ENCODE measurements at places on chromosomes 6 and 20. TPM values are rescaled to one million over a fixed set of nuclear protein-coding genes. Genes with fewer than 3 reads are reported as not detected.

IBTK gene
- 93.4 TPM for total RNA-seq

STAU1 gene
- 33.9 TPM for total RNA-seq

SS18L1 gene
- 23.9 TPM for total RNA-seq

TGM3 gene
- not detected for total RNA-seq

GNMT gene
- 0.45 TPM for total RNA-seq

ENPP3 gene
- 0.45 TPM for total RNA-seq

HLA-DOA gene
- 0.58 TPM for total RNA-seq

- H3K27me3 ChIP-seq = no peaks in the 10 kb centered on the region
- peak overlapping the region; percentile 40 for H3K27ac ChIP-seq
- H3K4me1 ChIP-seq = peaks cover 62% of the 10 kb centered on the region
- DNase-seq = peak; percentile 69
Measured at GRCh38 chr6:43668151-43669028, 19.2 kb downstream of the MRPS18A start.

- H3K27me3 ChIP-seq = no peaks in the 10 kb centered on the region
- no peaks in the 10 kb centered on the region for H3K36me3 ChIP-seq
- peaks cover 24% of the 10 kb centered on the region for H3K4me1 ChIP-seq
- DNase-seq = no peak
Measured at GRCh38 chr6:134245706-134246105, 72.2 kb downstream of the SGK1 start.

GRCh38 chr20:17485017-17485416 lies 46.2 kb downstream of the BFSP1 start:
- H3K36me3 ChIP-seq = no peaks in the 10 kb centered on the region
- H3K27ac ChIP-seq = no peak overlapping the region
- no peaks in the 10 kb centered on the region for H3K27me3 ChIP-seq

DNA sequence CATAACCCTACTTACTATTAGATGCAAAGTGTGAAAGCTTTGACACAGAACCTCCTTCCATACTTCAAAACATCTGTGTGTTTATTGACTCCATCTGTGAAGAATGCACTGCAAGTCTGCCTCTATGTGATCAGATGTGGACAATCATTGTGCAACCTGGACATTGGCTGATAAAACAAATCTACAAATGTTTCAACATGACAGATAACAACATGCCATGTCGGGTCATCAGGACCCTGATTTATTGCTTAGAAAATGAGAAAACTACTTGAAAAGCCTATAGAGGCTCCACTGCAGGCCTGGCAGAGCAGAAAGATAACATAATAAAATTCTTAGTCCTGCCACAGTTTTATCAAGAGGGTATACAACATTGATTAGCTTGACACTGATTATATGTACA lies 1286.4 kb downstream of the GRIK2 start:
- H3K36me3 ChIP-seq = no peaks in the 10 kb centered on the region
- no peak overlapping the region for H3K4me3 ChIP-seq
- H3K4me1 ChIP-seq = no peaks in the 10 kb centered on the region
- DNase-seq = no peak
- no peak overlapping the region for H3K27ac ChIP-seq

DNA sequence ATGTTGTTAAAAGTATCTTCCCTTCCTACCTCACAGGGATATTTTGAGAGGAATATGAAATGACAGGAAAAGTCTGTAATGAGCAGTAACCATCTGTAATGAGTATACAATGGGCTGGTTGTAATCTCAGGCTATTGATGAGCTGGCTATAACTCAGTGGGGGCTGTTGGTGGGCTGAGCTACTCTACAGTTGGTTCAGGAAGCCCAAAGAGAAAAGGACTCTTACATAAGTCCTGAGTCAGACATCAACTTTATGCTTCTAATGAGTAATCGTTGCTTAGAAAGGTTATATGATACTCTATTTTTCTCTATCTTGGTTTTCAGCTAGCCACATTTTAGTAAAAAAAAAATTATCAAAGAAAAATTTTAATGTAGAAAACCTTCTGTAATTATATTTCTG lies 26.4 kb downstream of the ZNF391 start:
- no peaks in the 10 kb centered on the region for H3K4me1 ChIP-seq
- no peaks in the 10 kb centered on the region for H3K27me3 ChIP-seq
- no peak overlapping the region for H3K27ac ChIP-seq
- H3K4me3 ChIP-seq = no peak overlapping the region
- DNase-seq = no peak
- H3K36me3 ChIP-seq = no peaks in the 10 kb centered on the region

DNA sequence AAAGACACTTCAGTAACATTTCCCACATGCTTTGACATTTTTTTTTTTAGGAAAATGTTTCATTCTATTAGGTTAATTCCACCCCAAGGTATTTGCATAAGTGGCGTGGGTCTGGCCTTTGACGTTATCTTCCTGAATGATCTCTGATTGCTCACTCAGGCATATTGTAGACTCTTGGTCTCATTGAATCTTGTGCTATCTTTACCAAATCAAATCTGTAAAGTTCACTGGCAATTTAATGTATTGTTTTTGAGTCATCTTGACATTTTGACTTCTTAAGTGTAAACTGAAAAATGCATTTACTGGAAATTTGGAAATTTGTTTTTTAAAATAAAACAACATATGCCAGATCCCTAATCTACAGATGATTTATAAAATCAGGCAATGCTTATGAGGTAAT lies 16.0 kb upstream of the VIP start:
- H3K4me1 ChIP-seq = no peaks in the 10 kb centered on the region
- DNase-seq = no peak
- H3K36me3 ChIP-seq = no peaks in the 10 kb centered on the region
- no peaks in the 10 kb centered on the region for H3K27me3 ChIP-seq

DNA sequence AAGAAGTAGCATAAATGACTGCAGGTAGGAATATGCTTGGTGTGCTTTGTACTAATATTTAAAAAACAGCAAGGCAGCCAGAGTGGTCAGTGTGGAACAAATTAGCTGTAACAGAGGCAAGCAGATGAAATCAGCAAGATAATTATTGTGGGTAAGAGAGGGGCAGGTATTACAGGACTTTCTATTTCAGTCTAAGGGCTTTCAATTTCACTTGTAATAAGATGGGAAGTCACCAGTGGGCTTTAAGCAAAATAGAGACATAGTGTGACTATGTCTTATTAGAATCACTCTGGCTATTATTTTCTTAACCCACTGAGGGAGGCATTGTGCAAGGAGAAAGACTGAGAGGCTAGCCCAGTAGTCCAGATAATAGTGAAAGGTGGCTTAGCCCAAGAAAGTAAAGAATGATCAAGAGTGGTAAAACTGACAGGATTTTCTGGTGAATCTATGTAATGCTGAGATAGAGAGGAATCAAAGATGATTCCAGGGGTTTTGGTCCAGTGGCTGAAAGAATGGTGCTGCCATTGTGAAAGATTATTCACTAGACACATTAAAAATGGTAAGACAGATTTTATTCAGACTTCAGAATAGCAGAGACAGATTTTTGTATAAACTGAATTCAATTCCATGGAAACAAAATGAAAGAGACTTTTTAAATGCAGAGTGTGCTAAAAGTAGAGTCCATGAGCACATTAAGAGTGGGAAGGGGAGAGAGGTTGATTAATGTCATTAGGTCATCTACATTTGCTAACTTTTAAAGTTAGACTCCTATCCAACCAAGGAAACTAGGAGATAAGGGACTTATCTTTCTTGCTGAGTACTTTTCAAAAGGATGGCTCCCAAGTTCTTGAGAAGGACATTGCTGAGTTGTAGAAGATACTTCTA lies 1136.0 kb downstream of the HACE1 start:
- no peak overlapping the region for H3K4me3 ChIP-seq
- DNase-seq = no peak
- no peaks in the 10 kb centered on the region for H3K4me1 ChIP-seq
- no peaks in the 10 kb centered on the region for H3K36me3 ChIP-seq
- H3K27me3 ChIP-seq = no peaks in the 10 kb centered on the region

DNA sequence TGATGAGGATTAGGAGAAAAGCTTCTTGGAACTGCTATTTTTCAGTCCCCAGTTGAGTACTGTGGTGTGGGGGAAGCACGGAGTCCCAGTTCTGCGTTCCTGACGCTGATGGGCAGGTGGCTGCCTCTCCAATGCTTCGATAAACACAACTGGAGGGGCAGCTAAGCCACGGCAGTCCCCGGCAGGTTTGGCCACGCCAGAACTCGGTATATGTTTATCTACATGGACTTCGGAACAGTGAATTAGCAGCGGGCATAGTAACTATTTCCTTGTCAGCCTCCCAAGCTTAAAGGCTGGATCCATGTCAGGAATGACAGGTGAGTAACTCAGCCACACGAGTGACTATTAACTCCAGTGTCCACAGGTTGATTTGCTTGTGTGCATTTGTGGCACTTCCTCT lies 354.4 kb downstream of the ZFAND3 start:
- no peaks in the 10 kb centered on the region for H3K27me3 ChIP-seq
- DNase-seq = no peak
- H3K4me1 ChIP-seq = peaks cover 27% of the 10 kb centered on the region
- peaks cover 14% of the 10 kb centered on the region for H3K36me3 ChIP-seq
- no peak overlapping the region for H3K27ac ChIP-seq
- H3K4me3 ChIP-seq = no peak overlapping the region

DNA sequence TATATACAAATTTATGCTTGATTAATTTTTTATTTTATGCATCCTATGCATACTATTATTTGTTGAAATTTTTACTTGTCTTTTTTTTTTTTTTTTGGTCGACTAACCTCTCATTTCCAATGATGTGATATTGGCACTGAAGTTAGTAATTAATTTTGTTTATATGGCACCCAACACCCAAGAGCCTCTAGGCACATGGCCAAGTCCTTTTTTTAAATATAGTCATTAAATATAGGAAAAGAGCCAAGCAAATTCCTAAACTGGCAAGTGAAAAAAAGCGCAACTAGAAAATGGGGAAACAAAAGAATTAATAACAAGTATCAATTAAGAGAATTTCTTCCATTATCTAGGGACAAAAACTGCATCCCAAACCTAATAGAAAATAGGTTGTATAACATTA lies 85.5 kb upstream of the HS3ST5 start:
- no peak overlapping the region for H3K4me3 ChIP-seq
- no peaks in the 10 kb centered on the region for H3K27me3 ChIP-seq
- H3K4me1 ChIP-seq = no peaks in the 10 kb centered on the region
- DNase-seq = no peak

DNA sequence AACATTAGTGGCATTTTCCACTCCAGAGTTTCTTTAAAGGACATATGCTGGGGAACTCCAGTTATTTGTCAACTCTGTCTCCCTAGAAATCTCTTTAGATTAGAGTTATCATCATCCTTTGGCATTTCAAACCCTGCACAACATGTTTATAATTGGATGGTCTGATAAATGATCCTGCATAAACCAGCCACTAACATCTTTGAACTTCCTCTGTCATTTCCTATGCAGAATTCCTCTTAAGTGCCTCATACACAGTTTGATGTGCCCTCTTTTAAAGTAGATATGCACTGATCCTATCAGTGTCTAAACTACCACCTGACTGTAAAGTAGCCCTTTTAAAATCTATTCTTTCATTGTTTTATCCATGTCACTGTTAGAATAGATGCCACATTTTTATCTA lies 306.3 kb upstream of the IRAK1BP1 start:
- no peaks in the 10 kb centered on the region for H3K4me1 ChIP-seq
- no peak for DNase-seq
- no peaks in the 10 kb centered on the region for H3K27me3 ChIP-seq
- no peak overlapping the region for H3K27ac ChIP-seq
- H3K36me3 ChIP-seq = no peaks in the 10 kb centered on the region
- no peak overlapping the region for H3K4me3 ChIP-seq

- peaks cover 35% of the 10 kb centered on the region for H3K36me3 ChIP-seq
- DNase-seq = no peak
- H3K4me1 ChIP-seq = no peaks in the 10 kb centered on the region
- no peaks in the 10 kb centered on the region for H3K27me3 ChIP-seq
- H3K4me3 ChIP-seq = no peak overlapping the region
- no peak overlapping the region for H3K27ac ChIP-seq
Measured at GRCh38 chr20:45012682-45013302, 46.5 kb downstream of the STK4 start.

DNA sequence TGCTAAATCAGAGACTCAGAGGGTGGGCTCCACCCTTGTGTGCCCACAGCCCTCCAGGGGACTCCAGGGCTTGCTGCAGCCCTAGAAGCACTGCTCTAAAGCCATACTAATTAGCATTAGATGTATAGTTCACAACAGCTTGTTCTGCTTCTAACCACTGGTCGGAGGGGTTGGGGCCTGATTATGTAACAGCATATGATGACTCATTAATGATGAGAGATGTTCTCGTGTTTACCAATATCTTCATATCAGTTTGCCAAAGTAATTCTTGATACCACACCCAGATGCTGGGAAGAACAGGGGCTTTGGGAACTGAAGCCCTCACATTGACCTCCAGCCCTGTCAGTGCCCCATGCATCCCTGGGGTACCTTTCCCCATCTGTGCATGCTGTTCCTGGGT lies 104.1 kb upstream of the FOXA2 start:
- no peak overlapping the region for H3K4me3 ChIP-seq
- no peak for DNase-seq
- H3K4me1 ChIP-seq = no peaks in the 10 kb centered on the region
- no peaks in the 10 kb centered on the region for H3K36me3 ChIP-seq

Data from stomach (tissue), 19 donors.